CD4-positive, CD25-positive, alpha-beta regulatory T cell (primary cell): ENCODE measurements at places on chromosomes 1 and 21. TPM values are rescaled to one million over a fixed set of nuclear protein-coding genes. Genes with fewer than 3 reads are reported as not detected.

OR2L3 gene
- total RNA-seq = not detected

RCC2 gene
- total RNA-seq = 36.0 TPM

REN gene
- total RNA-seq = not detected

RPE65 gene
- total RNA-seq = not detected

HHAT gene
- total RNA-seq = 6.0 TPM

RGS21 gene
- not detected for total RNA-seq

OLFM3 gene
- total RNA-seq = not detected

ETV3L gene
- total RNA-seq = not detected

SPATA45 gene
- total RNA-seq = not detected

CLCNKA gene
- not detected for total RNA-seq

EFNA4 gene
- total RNA-seq = 6.1 TPM

PDC gene
- not detected for total RNA-seq

NBL1 gene
- total RNA-seq = 3.3 TPM

NUP210L gene
- total RNA-seq = 0.10 TPM

ITSN1 gene
- 1.1 TPM for total RNA-seq

NDUFV3 gene
- total RNA-seq = 18.2 TPM

SFT2D2 gene
- total RNA-seq = 72.2 TPM

XKR8 gene
- total RNA-seq = 9.1 TPM

OR2T29 gene
- not detected for total RNA-seq

CFAP126 gene
- total RNA-seq = not detected

LAMC2 gene
- total RNA-seq = not detected

DCST1 gene
- total RNA-seq = 0.32 TPM

PAQR6 gene
- total RNA-seq = 3.7 TPM

COL11A1 gene
- total RNA-seq = not detected

NBPF20 gene
- total RNA-seq = 9.0 TPM

KLHDC8A gene
- total RNA-seq = not detected

LCE6A gene
- total RNA-seq = not detected

SLFNL1 gene
- 0.30 TPM for total RNA-seq

GSTM5 gene
- not detected for total RNA-seq

IL20 gene
- total RNA-seq = not detected
